ENCODE measurements at places on chromosomes 3 and 15.
A peak's percentile ranks its signal among the peaks of the same experiment; 100 is the strongest.

GRCh38 chr15:41025393-41025792 lies 72.1 kb downstream of the CHAC1 start:
- DNase-seq, result no peak

DNA sequence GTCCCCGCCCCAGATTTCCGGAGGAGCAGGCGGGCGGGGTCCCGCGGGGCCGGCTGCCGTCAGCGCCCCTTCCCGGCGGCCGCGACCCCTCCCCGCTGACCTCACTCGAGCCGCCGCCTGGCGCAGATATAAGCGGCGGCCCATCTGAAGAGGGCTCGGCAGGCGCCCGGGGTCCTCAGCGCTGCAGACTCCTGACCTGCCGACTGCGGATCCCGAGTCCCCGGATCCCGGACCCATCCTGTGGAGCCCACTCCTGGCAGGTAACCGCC lies at the start of gene TRH:
TRH (plus strand) TSS at position 157 of the 269 bp plus-strand sequence. CDS start 1,097 bp downstream, outside the sequence.
- DNase-seq, result no peak

DNA sequence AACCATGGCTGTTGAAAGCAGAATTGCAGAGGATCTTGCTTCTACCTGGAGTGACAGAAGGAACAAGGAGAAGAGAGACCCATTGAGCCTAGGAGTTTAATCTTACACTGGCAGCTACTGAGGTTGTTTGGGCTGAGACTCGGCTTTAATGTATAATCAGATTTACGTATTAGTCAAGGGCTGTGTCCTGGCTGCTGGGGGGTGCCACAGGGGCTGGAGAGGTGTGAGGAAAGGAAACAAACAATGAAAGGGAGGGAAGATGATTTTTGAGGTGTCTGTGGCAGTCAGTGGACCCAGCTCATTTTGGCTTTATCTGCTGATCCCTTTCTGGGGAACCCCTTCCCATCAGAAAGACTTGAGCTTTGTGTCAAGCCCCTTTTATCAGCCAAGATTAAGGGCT lies 95.7 kb downstream of the PRICKLE2 start:
- no peak for DNase-seq

GRCh38 chr3:4597208-4597985 lies 104.2 kb downstream of the ITPR1 start:
- DNase-seq, result peak; percentile 90

GRCh38 chr3:58296269-58296668 lies 9.8 kb upstream of the RPP14 start:
- no peak for DNase-seq

- DNase-seq, result no peak
These were observed 314.1 kb upstream of the TGFBR2 start for GRCh38 chr3:30292192-30292893.

GRCh38 chr3:172241405-172241804 lies 202.0 kb downstream of the FNDC3B start:
- DNase-seq, result no peak

DNA sequence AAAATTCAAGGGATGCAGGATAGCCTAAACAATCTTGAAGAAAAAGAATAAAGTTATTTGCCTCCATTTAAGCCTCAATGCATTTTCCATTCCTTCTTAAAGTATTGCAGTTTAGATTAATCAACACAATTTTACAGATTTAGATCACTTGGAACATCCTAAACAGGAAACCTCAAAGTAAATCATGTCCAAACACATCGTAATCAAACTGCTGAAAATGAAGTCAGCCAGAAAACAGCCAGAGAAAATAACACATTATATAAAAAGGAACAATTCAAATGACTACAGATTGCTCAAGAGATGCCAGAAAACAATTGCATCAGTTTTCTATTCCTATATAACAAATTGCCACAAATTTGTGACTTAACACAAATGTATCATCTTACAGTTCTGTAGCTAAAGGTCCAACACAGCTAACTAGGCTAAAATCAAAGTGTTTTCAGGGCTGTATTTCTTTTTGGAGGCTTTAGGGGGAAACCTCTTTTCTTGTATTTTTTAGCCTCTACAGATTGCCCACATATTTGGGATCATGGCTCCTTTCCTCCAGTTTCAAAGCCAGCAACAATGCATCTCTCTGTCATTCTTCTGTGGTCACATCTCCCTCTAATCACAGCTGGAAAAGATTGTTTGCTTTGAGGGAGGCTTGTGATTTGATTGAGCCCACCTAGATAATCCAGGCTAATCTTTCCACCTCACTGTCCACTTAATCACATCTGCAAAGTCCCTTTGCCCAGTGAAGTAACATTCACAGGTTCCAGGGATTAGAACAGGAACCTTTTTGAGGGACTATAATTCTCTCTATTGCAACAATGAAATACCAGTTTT lies 543.3 kb upstream of the UBE2E2 start:
- DNase-seq, result no peak

DNA sequence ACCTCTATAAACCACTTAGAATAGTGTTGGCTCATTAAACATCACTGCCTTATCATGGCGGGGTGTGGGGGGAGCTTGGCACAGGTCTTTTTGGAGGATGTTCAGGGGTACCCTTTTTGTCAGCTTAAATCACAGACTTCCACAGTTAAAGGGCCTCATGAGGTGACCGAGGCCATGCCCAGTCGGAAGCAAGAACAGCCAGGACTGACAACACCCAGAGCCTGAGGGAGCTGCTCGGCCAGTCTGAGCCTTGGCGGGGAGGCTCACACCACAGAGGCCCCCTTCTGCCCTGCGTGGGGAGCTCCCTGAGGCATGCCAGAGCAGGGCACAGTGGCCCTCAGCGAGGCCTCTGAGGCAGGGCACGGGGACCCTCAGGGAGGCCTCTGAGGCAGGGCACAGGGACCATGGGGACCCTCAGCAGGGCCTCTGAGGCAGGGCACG lies 49.5 kb downstream of the UMPS start:
- no peak for DNase-seq

DNA sequence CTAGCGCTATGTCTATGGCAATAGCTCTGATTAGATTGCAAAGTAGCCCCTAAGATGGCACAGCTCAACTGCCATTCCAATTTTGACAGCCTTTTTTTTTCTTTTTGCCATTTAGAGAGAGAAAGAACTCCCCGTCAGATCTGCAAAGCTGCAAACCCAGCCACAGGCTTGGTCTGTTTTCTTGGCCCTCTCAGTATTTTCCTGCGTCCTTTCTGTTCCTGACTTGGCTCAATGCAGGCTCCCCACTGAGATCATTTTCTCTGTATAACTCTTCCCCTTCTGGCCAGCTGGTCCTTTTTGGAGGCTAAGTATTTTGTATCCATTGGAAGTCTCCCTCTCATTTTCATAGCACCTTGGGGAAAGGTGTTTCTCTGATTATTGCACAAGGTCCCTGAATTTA lies 386.7 kb downstream of the UNC13C start:
- DNase-seq, result no peak

DNA sequence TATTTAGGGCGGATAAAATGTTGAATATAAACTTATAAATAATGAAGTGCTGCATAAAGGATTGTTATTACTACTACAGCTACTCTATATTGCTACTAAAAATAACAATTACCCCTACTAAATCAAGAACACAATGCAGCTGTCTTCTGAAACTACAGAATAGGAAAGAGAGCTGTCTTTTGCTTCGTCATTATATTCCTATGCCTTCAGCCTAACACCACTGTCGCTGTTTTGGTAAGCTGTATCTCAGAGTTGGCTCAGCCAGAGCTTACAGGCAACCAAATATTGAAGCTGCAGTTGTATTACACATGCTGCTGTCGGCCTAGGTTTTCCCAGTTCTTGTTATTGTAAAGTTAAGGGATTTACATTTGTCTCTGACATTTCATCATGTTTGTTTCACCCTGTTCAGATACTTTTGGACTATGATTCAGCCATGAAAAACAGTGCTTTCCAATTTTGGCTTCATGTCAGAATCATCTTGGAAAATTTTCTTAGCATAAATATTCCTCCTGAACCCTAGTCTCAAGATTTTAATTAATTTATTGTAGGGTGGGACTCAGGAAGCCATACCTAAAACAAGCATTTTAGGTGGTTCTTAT lies 31.3 kb upstream of the LPP start:
- no peak for DNase-seq

GRCh38 chr15:66940368-66940767 lies 125.0 kb upstream of the SMAD3 start:
- DNase-seq, result no peak

GRCh38 chr15:84582583-84583157 lies 18.1 kb upstream of the ZSCAN2 start:
- no peak for DNase-seq

DNA sequence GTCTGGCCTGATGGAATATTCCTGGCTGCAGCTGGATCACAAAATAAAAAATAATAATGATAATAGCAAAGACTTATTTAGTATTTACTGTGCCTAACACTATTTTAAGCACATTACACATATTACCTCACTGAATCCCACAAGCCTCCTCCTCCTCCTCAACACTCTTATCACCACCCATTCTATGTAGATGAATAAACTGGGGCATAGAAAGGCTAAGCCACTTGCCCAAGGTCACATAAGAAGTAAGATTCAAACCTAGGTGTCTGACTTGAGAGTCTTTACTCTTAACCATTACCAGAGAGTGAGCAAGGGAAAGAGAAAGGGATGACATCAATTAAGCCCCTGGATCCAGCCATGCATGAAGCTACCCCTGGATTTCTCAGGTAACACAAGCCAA lies 493.1 kb downstream of the SHQ1 start:
- DNase-seq, result no peak

DNA sequence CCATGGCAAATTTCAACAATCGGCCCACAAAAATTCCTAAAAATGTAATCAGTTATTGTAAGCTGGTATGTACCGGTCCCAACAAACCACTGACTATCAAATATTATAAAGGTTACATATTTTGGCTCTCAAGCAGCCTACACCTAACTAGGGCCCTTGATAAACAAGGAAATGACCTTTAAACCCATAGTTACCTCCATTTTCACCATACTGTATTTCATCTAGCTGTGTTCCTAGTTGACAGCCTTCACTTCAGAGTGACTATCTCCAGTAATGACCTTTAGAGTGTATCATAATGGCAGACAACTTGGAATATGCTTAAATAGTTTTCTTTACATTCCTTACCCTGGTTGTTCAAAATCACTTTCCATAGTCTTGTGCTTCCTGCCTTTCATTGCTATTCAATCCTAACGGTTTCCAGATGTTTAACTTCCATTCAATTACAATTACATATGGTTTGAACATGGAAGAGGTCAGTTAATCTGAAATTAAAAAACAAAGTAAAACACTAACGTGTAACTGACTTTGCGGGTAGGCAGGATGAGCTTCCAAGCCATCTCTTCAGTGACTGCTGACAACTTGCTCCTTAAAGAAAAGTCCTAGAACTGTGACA lies 111.9 kb upstream of the TSC22D2 start:
- DNase-seq, result peak; percentile 59

DNA sequence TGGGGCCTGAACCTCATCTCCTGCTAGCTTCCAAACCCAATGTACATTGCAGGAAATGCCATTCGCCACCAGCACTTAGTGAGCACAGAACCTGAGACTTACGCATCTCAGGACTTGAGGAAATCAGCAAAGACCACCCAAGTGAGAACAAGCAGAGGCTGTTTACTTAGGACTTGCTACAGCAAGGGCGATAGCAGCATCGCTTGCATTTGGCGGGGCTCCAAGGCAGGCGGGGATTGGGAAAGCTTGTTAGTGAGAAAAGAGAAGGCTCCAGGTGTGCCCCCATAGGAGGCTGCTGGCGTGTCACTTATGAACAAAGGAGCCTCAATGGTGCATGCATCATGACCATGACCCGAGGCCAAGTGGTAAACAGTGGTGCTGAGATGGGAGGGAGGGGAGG lies 19.7 kb downstream of the SLC6A20 start:
- DNase-seq, result no peak

DNA sequence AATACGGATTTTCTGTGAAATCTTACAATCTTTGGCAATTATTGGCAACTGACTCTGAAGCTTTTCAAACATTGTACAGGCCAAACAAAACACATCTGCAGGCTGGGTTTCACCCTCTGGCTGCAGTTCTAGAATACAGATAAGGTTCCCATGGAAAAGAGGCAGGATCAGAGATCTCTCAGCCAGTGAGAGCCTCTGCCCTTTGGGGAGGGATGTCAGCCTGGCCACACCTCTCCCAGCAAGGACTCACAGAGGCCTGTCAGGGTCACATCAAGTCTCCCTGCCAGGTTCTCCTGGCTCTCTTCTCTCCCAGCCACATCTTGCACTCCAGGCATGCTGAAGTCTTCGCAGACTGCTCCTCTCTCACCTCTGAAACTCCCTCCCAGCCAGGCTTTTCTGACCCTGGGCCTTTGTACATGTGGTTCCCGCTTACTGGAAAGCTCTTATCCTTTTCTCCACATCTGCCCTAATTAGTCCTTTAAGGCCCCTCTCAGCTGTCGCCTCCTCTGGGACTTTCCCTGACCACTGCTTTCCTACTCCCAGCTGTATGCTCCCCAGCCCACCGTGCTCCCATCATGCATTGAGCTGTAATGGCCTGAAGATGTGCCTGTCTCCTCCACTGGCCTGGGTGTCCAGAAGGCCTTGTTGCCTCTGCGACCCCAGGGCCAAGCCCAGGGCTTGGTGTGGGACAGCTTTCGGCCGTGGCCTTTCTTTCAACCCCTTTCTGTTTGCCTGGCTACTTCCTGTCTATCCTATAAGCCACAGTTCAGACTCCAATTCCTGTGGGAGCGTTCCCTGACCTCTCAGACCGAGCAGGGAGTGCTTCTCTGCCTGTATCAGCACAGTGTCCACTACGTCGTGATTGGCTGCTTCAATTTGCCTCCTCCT lies 4.3 kb downstream of the RBP1 start:
- no peak for DNase-seq

GRCh38 chr15:88714782-88715372 lies 76.1 kb downstream of the ISG20 start:
- DNase-seq, result no peak

GRCh38 chr3:171348121-171348520 lies 112.1 kb downstream of the TNIK start:
- no peak for DNase-seq

- no peak for DNase-seq
These were observed 1081.5 kb downstream of the FHIT start for GRCh38 chr3:60169755-60170154.

DNA sequence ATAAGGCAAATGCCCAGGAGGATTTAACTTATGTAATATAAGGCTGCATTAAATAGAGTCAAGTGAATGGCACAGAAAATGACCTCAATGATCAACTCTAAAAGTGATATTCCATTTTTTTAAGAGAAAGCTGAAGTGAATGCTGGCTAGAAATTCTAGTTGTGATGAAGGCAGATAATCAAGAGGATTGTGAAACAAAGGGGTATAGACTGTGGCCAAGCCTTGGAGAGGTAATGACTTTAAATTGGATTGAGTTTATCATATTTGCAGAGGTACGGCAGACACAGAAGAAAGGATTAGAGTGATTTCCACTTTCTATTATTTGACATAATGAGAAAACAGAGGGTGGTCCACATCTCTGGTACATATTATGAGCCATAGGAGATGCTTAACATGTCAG lies 269.2 kb downstream of the MECOM start:
- no peak for DNase-seq

- no peak for DNase-seq
These were observed 476 bp downstream of the IP6K2 start for GRCh38 chr3:48716508-48716981.

- DNase-seq, result no peak
These were observed 61.3 kb downstream of the CRYBG3 start for GRCh38 chr3:97882975-97883598.

- DNase-seq, result no peak
These were observed at the start of gene WDR72 for GRCh38 chr15:53759411-53759931. TSS of gene WDR72 (minus strand) at chr15:53759663. CDS start at chr15:53733149, 26,514 bp downstream.

- DNase-seq, result no peak
These were observed 20.3 kb upstream of the MAP3K13 start for GRCh38 chr3:185342459-185343174.

Data from HFF-Myc (cell line).